ENCODE measurements at places on chromosomes 4 and X.

GRCh38 chrX:42755815-42756214 lies 22.1 kb downstream of the PPP1R2C start:
- DNase-seq = no peak

DNA sequence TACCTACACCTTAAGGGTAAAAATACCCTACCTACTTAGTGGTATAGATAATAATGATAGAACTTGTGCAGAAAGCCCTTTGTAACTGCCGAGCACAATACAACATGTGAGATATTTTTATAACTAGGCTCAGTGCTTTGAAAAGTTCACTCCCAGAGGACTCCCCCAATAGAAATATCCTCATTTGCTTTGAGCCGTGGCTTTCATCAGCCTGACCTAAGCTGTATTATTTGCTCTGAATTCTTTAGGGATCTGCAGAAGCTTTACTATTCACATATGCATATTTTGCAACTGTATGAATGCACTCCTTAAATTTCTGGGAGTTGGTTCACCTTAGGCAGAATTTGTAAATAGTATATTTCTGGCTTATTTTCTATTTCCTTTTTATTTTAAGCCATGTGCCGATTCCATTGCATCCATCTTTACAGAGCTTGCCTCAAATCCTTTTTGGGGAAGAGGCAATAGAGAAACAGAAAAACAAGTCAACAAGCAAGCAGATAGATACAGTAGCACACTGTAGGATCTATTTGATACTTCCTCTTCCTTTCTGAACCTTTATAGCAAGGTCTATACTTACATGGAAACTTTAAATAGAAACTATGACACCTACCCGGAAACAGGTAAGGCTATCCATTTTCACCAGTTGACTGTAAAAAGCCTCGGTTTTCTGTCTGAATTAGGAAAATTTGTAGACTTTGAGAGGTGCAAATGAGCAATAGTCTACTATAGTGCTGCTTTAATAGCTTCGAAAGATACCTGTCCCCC lies 242.5 kb upstream of the VCX3A start:
- DNase-seq = no peak

- no peak for DNase-seq
Measured at GRCh38 chr4:30870513-30870912, 150.3 kb downstream of the PCDH7 start.

DNA sequence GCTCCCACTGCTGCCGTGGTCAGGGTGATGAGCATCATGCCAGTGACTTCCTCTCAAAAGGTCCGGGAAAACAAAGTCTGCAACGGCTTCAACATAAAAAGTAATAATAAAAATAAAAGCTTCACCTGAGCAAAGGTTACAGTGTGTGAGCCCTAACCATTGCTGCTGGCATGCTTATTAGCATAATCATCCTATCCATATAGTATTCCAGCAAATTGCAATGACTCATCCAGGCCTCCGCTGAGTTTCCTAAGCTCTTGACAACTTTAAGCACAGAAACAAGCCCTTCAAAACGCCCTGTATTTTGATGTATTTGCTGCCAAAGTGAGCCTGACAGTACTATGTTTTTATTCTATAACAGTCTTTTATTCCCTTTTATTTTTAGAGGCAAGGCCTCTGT lies 100.5 kb downstream of the AASDH start:
- DNase-seq = no peak

- DNase-seq = no peak
Measured at GRCh38 chr4:106671716-106672115, 303.1 kb upstream of the GIMD1 start.

DNA sequence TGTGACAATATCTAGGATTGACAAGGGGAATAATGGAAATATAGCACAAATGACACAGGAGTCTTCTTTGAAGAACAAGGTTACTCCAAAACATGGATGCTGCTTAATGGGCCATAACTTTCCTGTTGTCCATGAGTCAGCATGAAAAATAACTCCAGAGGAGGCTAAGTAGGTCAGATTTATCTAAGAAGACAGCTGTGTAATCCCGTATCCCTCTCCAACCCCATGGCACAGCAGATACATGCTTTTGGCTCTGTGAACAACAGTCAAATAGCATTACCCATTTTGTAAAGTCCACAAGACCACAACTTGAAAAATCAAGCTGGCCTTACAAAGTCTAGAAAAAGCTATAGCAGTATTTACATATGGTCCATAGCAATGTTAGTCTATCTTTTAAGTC lies 2.1 kb upstream of the TMEM131L start:
- DNase-seq = no peak

GRCh38 chrX:21940356-21940829 lies at the start of gene SMS:
Gene SMS, plus strand, starts transcription at chrX:21940709. Its CDS starts 116 bp downstream, at chrX:21940825.
- peak; percentile 34 for DNase-seq
